ENCODE measurements at places on chromosomes 12 and 14.

DNA sequence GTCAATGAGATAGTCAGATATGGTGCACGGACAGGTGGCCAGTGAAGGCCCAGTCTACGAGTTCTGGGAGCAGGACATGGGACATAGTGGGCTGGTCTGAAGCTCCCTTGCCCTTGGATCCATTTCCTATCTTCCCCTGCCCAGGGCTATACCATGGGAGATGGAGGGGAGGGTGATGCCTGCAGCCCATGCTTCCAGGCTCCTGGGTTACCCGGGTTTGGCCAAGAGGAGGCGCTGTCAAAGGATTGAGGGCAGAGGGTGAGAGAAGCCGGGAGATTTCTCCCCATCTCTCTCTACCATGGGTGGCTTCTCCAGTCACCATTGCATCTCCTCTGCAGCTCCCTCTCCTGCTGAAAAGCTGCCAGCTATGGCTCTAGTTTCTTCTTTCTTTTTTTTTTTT, 52.8 kb upstream of the LHX5 start:
- no peak for DNase-seq

GRCh38 chr14:75134644-75135043, 7.8 kb upstream of the NEK9 start:
- no peak for DNase-seq

- no peak for DNase-seq
Measured at GRCh38 chr12:94148739-94149118, 352 bp downstream of the PLXNC1 start.

DNA sequence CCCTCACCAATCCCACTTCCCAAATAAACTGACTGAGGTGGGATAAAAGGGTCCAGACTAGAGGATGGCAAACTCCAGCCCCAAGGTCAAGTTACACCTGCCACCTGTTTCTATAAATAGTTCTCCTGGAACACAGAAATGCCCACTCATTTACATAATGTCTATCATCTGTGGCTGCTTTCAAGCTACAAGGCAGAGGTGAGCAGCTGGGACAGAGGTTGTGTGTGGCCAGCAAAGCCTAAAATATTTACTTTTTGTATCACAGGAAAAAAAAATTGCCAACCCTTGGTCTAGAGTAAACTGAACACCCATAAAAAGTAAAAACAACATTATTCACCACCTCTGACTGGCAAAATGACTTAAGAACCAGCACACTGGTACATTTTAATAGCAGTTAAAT, 269.4 kb downstream of the RGS6 start:
- no peak for DNase-seq

GRCh38 chr12:17588968-17589367, 501.0 kb downstream of the RERGL start:
- no peak for DNase-seq

GRCh38 chr14:54000341-54000811, 43.8 kb upstream of the BMP4 start:
- DNase-seq = no peak

DNA sequence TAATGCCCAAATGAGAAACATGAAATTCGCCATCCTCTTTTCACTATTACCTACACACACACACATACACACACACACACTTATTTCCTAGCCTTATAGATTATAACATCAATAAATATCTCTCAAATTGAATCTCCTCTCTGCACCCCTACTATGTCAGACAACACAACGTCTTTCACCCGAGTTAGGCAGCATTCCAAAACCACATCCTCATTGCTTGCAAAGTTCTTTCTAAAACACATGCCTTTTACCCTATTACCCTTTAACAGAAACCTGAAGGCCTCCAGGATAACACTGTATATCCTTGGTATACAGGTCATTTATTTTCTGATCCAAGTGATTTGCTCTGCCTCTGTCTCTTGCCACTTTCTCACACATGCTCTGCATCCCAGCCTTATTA, 56.3 kb downstream of the KCNH5 start:
- DNase-seq = no peak

GRCh38 chr12:64016521-64016920, 172.0 kb downstream of the SRGAP1 start:
- DNase-seq = no peak

Measured in brain pericyte (primary cell).